NCI-H1436 treated with DMSO at 0.1 percent for 48 hours (cell line): ENCODE measurements at places on chromosomes 6 and 20.

GRCh38 chr6:148987982-148988381 is 241.2 kb downstream of the UST start:
- no peak for DNase-seq

- DNase-seq = no peak
Measured at GRCh38 chr6:157847846-157848245, 24.8 kb downstream of the SNX9 start.

- no peak for DNase-seq
Measured at GRCh38 chr6:7594579-7595125, 4.7 kb downstream of the SNRNP48 start.

DNA sequence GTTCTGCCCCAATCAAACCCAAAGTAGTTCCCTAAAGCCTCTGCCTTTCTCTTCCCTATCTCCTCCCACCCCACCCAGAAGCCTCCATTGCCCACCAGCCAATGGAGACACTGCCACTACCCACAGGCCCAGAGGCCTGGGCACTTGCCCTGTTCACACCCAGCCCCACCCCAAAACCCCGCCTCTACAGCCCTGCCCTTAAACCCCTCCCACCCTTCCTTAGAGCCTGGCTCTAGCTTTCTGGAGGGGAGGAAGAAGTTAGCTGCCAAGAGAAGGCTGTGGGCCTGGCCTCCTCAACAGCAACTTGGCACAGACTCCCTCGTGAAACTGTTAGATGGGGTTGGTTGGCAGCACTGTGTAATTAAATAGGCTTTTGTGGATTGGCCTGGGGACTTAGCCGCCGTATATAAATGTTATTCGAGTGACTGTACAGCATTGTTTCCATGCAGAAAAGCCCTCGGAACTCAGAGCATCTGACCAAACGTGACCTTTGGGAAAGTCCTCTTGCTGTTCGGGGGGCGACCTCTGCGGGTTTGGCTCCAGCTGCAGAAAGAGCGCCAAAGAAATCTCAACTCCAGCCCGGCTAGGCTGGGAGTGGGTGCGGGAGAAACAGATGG is 31.4 kb downstream of the COL11A2 start:
- DNase-seq = no peak

- DNase-seq = no peak
Measured at GRCh38 chr6:11575408-11576033, 38.0 kb downstream of the TMEM170B start.

GRCh38 chr20:58143531-58143930 is 84.9 kb downstream of the ANKRD60 start:
- DNase-seq = no peak

GRCh38 chr6:5158180-5158579 is 73.0 kb downstream of the PPP1R3G start:
- DNase-seq = no peak

- DNase-seq = no peak
Measured at GRCh38 chr20:50724112-50724725, 7.2 kb upstream of the PARD6B start.

- DNase-seq = no peak
Measured at GRCh38 chr20:49973981-49974380, 8.8 kb upstream of the SNAI1 start.

GRCh38 chr6:379410-380181 is 12.0 kb upstream of the IRF4 start:
- no peak for DNase-seq

GRCh38 chr20:46203510-46203837 is 85.4 kb downstream of the CD40 start:
- DNase-seq = no peak

DNA sequence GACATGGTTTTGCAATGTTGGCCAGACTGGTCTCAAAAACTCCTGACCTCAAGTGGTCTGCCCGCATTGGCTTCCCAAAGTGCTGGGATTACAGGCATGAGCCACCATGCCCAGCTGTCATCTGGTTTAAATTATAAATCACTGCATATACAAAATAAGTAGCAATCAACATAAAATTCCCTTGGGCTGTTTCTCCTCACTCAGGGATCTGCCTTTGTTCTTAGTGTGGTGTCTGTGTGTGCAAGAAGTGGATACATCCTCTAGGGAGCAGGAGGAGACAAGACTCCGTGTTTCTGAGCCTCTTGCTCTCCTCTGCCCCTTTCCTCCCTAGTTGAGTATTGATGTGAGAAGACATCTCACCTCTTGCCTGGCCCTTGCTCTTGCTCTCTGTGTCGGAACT is 65.2 kb upstream of the ADGRF4 start:
- no peak for DNase-seq

GRCh38 chr6:17226786-17227233 is 54.4 kb upstream of the RBM24 start:
- DNase-seq = no peak

DNA sequence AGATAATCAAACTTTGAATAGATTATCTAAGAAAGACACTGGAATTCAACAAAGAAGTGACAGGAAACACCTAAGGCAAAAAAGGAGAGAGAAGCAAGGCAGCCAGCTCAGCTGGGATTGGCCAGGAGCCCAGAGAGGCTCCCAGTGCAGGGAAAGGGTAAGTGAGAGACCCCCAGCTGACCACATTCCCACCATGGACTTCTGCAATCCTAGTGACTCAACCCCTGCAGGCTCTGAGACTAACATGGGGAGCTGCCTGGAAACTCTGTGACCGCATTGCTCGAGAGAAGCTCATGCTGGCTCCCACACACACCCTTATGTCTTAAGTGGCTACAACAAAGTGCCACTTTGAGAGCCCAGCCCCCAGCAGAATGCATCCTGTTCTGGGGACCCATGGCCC is 215.1 kb downstream of the PACRG start:
- no peak for DNase-seq

DNA sequence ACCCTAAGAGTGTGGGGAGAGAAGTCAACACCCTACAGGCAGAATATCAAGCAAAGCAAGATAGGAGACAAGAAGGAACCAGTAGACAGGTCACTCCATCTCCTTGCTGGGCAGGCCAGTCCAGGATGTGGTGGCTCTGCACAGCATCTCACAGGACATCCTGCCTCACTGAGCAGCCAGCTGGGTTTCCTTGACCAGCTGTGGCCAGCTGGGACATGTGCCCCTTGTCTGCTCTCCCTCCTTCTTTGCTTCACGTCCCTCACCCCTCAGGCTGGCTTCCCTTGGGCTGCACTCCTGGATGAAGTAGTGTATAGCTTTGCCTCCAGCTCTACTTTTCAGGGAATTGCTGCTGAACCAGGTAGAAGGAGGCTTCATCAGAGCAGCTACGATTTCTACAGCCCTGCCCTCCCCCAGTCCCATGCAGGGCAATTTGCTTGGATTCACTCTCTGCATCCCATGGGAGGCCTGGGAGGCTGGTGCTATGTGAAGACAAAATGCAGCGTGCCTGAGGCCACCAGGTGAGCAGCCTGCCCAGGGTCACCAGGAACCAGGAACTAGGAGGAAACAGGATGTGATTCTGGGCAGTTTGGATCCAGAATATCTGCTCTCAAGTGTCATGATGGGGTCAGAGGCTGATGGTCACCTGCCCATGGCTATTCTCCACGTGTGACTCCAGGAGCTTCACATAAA is 110.0 kb upstream of the PMEPA1 start:
- no peak for DNase-seq

GRCh38 chr6:13471184-13471583 is 16.2 kb downstream of the GFOD1 start:
- no peak for DNase-seq
